CD4-positive, alpha-beta memory T cell (primary cell): ENCODE measurements at places on chromosomes 1 and 21. TPM values are rescaled to one million over a fixed set of nuclear protein-coding genes. Genes with fewer than 3 reads are reported as not detected.
A peak's percentile ranks its signal among the peaks of the same experiment; 100 is the strongest.

- no peak for DNase-seq
These were observed 3.1 kb upstream of the VWA1 start for GRCh38 chr1:1432274-1432950.

- DNase-seq, result no peak
These were observed 39.9 kb downstream of the C1orf198 start for GRCh38 chr1:230828421-230828820.

DNA sequence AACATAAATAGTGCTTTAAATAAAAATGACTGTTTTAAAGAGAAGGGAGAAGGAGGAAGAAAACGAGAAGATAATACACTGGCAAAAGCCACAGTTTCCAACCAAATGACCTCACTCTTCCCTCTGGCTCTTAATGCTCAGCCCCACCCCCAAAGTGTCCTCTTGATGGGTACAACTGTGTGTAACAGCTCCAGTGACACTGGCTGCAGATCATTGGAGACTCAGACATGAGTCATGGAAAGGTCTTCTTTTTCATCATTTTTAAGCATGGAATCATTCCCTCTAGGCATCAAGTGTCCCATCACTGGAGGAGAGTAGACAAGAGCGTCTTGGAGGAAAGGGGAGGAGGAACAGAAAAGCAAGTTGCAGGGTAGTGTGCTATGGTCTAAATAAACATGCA lies 333.0 kb downstream of the PAPPA2 start:
- DNase-seq, result no peak

DNA sequence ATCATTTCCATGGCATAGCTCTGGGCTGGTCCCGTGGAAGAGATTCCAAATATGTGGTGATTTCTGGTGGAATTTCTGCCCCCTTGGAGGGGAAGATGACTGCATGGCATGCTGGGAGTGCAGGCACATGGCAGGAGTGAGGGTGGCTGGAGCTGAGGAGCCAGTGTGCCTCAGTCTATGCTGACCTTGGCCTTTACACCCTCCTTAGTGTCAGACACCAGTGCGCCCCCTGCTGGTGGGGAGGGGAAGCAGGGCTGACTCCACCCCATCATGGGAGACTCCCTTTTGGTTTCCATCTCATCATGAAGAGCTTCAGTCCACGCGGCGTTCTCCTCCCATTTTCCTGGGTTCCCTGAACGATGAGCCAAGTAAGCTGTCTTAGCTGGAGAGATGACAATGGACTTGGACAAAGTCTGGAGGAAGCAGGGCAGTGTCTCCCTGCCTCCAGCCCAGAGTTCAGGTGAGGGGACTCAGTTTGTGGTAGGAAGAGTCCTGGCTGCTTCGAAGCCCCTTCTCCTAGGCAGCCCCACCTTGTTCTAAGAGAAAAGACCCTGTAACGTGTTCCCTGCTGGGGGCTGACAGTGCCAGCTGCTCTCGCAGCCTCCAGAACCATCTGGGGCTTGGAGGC lies 10.3 kb downstream of the ALX3 start:
- peak; percentile 56 for DNase-seq

- DNase-seq, result no peak
These were observed 1.4 kb upstream of the MIA3 start for GRCh38 chr1:222616525-222616924.

GRCh38 chr1:228900099-228900885 lies 165.0 kb downstream of the RHOU start:
- no peak for DNase-seq

DNA sequence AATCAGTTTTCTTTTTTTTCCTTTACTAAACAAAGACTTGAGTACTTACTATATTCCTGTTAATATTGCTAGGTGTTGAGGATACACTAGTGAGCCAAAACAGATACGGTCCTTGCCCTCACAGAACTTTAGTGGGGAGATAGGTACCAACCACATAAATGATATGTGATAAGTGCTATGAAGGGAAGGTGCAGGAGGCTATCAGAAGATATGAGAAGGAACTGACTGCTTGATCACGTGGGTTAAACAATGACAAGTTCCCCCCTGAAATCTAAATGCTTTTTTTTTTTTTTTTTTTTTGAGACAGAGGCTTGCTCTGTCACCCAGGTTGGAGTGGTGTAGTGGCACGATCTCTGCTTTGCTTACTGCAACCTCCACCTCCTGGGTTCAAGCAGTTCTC lies 25.0 kb downstream of the RBM15 start:
- no peak for DNase-seq

GRCh38 chr1:53481456-53481855 lies 22.3 kb downstream of the DMRTB1 start:
- DNase-seq, result no peak

- DNase-seq, result peak; percentile 56
These were observed 174.4 kb upstream of the HMCN1 start for GRCh38 chr1:185559684-185560331.

DNA sequence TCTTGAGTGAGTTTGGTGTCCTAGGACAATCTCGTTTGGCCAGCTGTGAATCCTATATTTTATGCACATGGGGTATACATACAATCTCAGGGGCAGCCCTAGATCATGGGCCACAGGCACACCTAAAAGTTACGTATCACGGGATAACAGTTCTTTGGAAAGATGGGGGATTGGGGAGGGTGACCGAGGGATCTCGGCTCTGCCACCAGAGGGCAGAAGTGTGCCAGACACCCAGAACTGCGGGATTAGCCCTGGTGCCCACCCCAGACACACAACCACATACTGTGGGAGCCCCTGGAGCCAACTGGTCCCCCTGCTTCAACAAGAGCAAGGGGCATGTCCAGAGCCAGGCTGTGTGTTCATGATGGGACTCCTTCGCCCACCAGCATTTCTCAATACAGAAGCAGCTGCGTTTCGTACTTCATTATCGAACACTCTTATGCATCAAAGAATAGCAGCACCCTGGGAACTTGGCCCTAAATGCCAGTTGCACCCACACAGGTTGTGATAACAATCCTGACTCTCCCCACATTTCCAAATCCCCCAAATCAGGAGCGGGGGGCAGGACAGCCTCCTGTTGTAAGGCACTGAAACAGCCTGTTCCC lies 37.4 kb downstream of the TMCO4 start:
- no peak for DNase-seq

DNA sequence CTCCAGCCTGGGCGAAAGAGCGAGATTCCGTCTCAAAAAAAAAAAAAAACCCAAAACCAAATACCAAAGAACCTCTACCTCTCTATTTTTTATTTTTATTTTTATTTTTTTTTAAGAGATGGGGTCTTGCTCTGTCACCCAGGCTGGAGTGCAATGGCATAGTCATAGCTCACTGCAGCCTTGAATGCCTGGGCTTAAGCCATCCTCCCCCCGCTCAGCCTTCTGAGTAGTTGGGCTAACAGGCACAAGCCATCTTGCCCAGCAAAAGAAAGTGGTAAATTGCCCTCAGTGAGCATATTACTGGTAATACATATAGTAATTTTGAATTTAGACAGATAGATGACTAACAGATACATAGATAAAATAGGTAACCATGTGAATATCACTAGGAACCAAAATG lies 77.4 kb downstream of the ASH1L start:
- no peak for DNase-seq

DNA sequence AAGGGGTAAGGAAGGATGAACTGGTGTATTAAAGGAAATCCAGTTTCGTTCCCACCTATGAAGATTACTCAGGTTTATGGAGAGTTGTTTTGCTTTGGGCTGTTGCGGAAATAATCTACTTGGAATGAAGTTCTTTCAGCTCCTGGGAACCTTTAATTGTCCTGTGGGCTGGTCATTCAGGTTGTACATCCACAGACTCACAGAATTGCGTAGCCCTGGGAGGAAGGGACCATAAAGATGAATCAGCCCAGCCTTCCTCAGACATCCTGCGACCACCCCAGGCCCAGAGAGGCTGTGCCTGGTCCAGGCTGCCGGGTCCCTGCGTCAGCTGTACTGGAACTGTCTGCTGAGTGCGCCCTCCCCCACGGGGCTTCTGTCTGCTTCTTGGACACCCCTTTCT lies 72.7 kb downstream of the GALNT2 start:
- no peak for DNase-seq

DNA sequence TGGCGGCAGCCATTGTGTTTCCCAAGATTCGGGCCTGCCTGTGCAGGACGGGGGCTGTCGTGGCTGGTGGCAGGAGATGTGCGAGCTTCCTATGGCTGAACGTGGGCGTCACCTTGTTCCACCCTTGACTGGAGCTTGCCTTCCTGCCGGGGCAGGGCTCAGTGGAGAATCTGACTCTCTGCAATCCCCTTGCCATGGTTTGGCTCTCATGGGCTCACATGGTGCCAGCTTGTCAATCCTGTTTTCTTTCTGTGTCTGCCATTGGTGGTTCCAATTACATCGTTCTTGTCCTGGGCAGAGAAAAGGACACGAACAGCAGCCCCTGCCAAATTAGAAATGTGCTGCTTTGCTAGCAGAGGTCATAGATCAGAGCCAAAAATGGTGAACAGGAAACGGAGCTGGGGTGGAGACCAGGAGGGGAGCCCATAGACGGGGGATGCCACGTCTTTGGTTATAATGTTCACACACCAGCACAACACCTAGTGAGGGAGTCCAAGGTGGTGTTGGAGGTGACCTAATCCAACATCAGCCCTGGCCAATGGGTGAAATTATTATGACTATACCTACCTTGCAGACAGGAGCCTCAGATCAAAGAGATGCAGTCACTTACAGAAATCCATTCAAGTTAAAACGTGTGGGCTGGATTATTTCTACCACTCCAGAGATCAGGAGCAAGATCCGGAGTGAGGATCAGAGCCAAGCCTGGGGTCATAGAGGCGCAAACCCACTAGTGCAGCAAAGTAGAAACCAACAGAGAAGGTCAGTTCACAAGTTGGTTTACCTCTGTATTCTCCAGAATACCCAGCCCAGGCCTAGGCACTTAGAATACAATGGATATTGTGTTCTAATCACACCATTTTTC lies 253.1 kb downstream of the SIPA1L2 start:
- no peak for DNase-seq

- DNase-seq, result no peak
These were observed 58.6 kb downstream of the ADARB1 start for GRCh38 chr21:45132841-45133573.

- no peak for DNase-seq
These were observed 4.7 kb upstream of the PSMB2 start for GRCh38 chr1:35646043-35646442.

DNA sequence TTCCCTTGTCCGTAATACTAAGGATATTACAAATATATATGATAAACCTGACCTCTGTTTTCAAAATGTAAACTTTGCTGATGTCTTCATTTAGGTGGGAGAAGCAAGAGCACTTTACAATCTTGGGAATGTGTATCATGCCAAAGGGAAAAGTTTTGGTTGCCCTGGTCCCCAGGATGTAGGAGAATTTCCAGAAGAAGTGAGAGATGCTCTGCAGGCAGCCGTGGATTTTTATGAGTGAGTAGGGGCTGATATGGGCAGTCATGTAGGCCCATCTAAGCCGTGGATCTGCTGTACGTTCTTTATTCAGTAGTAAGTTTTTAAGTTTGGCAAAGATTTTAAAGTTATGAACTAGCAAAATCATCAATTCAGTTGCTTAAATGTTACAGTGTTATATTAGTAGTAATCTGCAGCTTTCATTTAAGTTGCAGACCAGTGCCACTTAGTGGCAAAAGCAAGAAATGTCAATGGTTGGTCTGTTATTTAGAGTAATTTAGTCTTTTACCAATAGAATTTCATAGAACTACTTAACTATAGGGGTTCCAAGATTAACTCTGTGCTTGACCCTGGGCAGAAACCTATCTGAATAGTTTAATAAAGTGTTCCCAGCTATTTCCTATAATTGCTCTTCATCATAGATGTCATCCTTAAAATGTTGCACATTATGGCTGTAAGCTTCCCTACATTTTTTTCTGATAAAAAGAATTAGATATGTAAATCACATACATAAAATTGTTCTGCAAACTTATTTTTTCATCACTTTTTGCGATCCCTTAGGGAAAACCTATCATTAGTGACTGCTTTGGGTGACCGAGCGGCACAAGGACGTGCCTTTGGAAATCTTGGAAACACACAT lies 21.3 kb downstream of the GPSM2 start:
- peak; percentile 55 for DNase-seq

KRTAP19-2 gene
- total RNA-seq, result not detected

TRIM45 gene
- total RNA-seq, result 0.20 TPM

UTS2 gene
- total RNA-seq, result 0.61 TPM

SLC22A15 gene
- total RNA-seq, result 1.2 TPM
